ENCODE measurements at places on chromosomes 4 and X. TPM values are rescaled to one million over a fixed set of nuclear protein-coding genes. Genes with fewer than 3 reads are reported as not detected.

The GAB3 gene
- 18.4 TPM for total RNA-seq

The ARHGAP36 gene
- not detected for total RNA-seq

The IQSEC2 gene
- 16.4 TPM for total RNA-seq

The AKAP14 gene
- not detected for total RNA-seq

The DRP2 gene
- total RNA-seq, result 0.08 TPM

The EGFL6 gene
- total RNA-seq, result not detected

The FAT1 gene
- total RNA-seq, result 60.4 TPM

The WAS gene
- total RNA-seq, result 3.1 TPM

The TEX13D gene
- total RNA-seq, result not detected

The EBP gene
- total RNA-seq, result 37.1 TPM

The NDNF gene
- total RNA-seq, result 6.9 TPM

The TNMD gene
- not detected for total RNA-seq

The CT83 gene
- total RNA-seq, result not detected

The FUNDC1 gene
- total RNA-seq, result 30.2 TPM

The HPGD gene
- 2.7 TPM for total RNA-seq

The RPS6KA6 gene
- total RNA-seq, result 0.52 TPM

The CTSO gene
- 5.9 TPM for total RNA-seq

- DNase-seq, result no peak
Measured at GRCh38 chr4:1623400-1623799, 60.7 kb downstream of the FAM53A start.

- DNase-seq, result no peak
Measured at GRCh38 chr4:149631629-149632028, 184.0 kb downstream of the IQCM start.

- DNase-seq, result no peak
Measured at GRCh38 chr4:146976145-146976544, 30.5 kb upstream of the TTC29 start.

- no peak for DNase-seq
Measured at GRCh38 chr4:116866106-116866505, 219.3 kb downstream of the TRAM1L1 start.

- DNase-seq, result no peak
Measured at GRCh38 chr4:76904646-76905190, 6.8 kb upstream of the SOWAHB start.

DNA sequence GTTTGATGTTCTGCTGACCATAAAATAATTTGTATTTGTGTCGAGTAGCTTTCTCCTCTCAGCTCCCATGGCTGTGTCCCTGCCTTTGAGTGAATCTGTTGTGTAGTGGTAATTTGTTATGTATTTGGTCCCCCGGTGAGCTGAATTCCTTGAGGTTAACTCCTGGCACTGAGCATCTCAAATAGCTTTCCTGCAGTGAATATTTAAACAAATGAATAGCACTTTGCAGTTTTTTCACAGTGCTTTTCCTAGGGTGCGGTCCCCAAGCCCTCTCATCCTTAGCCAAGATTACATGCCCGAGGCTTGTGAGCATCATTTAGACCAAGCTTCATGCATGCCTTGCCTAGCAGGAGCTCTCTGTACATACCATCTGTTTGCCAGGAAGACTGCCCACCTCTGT lies 74.2 kb downstream of the CLDN34 start:
- DNase-seq, result no peak

GRCh38 chrX:44506678-44507077 lies 36.0 kb downstream of the FUNDC1 start:
- no peak for DNase-seq

GRCh38 chr4:118935819-118936218 lies 47.2 kb downstream of the SYNPO2 start:
- no peak for DNase-seq

GRCh38 chr4:30413915-30414314 lies 306.3 kb upstream of the PCDH7 start:
- DNase-seq, result no peak

GRCh38 chr4:150418757-150419410 lies 163.1 kb upstream of the MAB21L2 start:
- no peak for DNase-seq

GRCh38 chr4:87354168-87355102 lies 31.8 kb upstream of the HSD17B13 start:
- DNase-seq, result no peak

- no peak for DNase-seq
Measured at GRCh38 chr4:181541396-181541795, 701.8 kb upstream of the TENM3 start.

- DNase-seq, result no peak
Measured at GRCh38 chrX:46666831-46667230, 92.1 kb downstream of the SLC9A7 start.

- no peak for DNase-seq
Measured at GRCh38 chr4:3658530-3658913, 107.7 kb upstream of the ADRA2C start.

- DNase-seq, result no peak
Measured at GRCh38 chr4:30103455-30103854, 616.7 kb upstream of the PCDH7 start.

GRCh38 chr4:184873054-184873453 lies 47.3 kb upstream of the ACSL1 start:
- DNase-seq, result no peak

DNA sequence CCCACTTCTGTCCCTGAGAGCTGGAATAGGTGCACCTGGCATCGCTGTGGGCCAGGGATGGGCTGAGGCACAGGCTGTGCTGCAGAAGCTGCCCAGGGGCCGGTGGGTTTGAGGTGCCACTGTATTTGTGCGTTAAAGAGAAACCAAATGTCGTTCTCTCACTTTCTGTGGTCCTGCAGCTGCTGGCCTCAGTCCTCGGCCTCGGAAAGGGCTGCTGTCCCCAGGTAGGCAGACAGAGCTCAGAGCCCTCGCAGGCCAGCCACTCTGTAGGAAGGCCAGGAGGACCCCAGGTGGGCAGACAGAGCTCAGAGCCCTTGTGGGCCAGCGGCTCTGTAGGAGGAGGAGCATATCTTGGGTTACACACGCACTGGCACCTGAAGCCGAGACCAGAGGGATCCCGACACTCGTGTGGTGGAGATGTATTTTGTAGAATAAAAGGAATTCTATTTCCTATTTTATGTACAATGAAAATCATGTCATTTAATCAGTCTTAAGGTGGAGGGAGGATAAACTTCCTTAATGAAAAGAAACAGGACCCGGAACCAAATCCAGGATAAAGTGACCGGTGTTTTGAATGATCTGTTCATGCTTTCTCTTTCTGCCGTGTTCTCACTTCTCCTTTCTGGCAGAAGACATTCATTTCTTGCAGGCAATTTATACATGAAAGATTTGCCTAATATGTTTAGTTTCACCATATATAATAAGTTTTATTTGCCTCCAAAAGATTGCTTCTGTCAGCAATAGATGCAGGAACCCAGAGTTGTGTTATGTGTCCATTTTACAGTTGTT lies 54.4 kb upstream of the HGFAC start:
- no peak for DNase-seq

- DNase-seq, result no peak
Measured at GRCh38 chrX:11585174-11585573, 80.5 kb downstream of the ARHGAP6 start.

- DNase-seq, result no peak
Measured at GRCh38 chr4:103774326-103774825, 54.6 kb upstream of the TACR3 start.

DNA sequence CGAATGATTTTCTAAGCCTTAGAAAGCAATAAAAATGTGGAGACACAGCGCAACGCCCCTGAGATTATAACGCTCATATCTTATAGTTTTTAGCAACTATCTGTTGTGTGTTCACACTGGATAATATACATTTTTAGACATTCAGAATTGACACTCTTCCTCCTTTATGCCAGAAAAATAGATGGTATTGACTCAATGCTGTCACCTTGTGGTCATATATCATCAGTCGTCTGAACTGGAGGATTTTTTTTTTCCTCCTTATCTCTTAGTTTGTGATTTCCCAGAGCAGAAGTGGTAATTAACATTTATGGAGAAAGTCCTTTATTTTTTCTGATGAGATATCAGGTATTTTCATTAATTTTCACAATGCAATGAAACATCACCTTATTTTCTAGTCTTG lies 759.6 kb downstream of the RAB28 start:
- no peak for DNase-seq

- DNase-seq, result no peak
Measured at GRCh38 chr4:38611676-38612075, 52.3 kb upstream of the KLF3 start.

GRCh38 chr4:14348506-14348905 lies 653.8 kb upstream of the CPEB2 start:
- no peak for DNase-seq

DNA sequence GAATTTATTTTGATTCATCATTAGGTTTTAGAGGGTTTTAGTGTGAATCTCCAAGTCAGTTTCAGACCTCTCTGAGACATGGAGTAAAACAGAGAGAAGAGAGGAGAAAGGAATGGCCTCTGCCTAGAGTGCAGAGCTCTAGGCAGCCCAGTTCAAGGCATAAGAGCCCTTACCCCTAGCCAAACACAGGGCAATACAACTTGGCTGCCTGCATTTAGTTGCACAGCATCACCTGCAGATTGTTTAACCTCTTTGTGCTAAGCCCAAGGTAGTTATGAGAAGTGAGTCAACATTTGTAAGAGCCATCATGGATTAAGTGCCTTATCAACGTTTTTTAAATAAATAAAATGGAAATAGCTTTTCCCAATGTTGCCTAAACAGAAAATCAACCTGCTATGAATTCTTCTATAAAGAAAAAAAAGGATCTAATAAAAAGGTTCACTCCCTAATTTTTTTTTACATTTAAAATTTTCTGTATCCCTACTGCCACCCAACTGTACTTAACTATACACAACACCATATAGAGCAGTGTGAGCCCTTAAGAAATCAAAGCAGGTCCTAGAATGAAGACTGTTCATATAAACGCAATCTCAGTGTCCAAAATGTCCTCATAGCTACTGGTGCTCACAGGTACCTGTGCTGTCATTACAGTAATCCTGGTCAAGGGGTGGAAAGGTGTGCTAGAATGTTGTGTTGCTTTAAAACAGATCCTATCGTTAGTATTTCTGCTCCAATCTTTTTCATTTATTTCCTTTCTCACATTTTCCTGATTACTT lies 36.0 kb downstream of the PF4 start:
- no peak for DNase-seq

DNA sequence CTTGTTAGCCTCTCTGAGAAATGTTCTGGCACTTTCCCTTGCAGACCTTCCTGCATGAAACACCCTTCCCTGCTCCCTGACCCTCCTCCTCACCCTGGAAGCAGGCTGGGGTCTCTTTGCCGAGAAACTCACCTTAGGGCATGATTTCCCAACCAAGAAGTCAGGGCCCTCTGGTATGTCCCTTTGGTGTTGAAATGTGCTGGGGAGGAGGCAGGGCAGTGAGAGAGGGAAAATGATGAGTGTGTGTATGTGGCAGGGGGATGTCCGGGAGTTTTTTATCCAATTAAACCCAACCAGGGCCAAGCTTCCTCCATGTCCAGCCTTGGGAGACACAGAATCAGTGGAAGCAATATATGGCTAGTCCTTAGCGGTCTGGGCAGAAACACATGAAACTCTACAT lies 5.1 kb downstream of the ELF4 start:
- DNase-seq, result peak; percentile 10

DNA sequence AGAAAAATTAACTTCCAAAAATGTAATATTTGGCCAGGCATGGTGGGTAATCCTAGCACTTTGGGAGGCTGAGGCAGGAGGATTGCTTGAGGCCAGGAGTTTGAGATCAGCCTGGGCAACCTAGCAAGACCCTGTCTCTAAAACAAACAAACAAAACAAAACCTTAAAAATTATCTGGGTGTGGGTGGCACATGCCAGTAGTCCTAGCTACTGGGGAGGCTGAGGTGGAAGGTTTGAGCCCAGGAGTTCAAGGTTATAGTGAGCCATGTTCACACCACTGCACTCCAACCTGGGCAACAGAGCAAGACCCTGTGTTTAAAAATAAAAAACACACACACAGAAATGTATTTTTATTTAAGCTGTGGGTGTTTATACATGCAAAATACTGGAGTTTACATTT lies 12.0 kb downstream of the FAM120C start:
- no peak for DNase-seq

- peak; percentile 53 for DNase-seq
Measured at GRCh38 chr4:85929961-85930665, 429.7 kb downstream of the MAPK10 start.

- DNase-seq, result no peak
Measured at GRCh38 chrX:19863212-19863856, 24.1 kb downstream of the SH3KBP1 start.

DNA sequence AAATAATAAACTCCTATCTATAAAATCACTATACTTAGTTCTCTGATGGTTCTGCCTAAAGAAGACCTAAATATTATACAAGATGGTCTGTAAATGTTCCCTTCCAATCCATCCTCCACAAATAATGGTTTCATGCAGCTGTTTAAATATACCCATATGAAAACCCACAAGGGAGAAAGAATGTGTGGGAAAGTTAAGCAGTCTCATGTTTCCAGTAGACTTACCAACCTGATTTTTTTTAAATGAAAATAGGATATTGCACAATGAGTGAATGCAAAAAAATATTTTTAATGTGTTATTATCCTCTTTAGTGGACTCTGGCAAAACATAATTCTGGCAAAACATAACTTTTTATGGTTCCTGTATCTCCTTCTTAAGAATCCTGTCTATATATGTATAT lies 23.3 kb downstream of the CAMK2D start:
- DNase-seq, result no peak

- DNase-seq, result no peak
Measured at GRCh38 chr4:6806924-6807626, 24.5 kb downstream of the KIAA0232 start.

- DNase-seq, result no peak
Measured at GRCh38 chrX:24748196-24748595, 54.5 kb downstream of the POLA1 start.

- no peak for DNase-seq
Measured at GRCh38 chr4:99998062-99998867, 48.2 kb upstream of the H2AZ1 start.

DNA sequence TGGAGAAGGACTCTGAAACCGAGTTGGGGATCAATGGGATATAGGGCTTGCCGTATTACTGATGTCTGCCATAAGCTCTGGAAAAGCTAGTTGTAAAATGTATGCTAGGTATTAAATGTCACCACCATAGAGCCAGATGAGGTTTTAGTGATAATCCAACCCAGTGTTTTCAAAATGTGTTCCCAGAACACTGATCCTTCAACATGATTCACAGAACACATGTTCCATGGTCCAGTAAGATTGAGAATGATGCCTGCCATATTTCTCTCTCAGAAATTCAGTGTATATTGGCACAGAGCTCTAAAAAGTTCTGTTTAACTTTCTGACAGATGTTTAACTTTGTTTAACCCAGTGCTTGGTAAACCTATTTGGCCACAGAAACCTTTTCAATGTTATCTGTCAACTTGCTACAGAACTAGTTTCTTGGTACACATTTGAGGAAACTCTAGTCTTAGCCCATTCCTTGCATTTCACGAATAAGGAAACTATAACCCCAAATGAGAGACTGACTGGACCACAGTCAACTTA lies 160.2 kb downstream of the PALLD start:
- no peak for DNase-seq

Data from heart left ventricle (tissue), 16 donors.